Right forelimb (tissue), 1 donor: ENCODE measurements at places on chromosomes 12 and 14.

DNA sequence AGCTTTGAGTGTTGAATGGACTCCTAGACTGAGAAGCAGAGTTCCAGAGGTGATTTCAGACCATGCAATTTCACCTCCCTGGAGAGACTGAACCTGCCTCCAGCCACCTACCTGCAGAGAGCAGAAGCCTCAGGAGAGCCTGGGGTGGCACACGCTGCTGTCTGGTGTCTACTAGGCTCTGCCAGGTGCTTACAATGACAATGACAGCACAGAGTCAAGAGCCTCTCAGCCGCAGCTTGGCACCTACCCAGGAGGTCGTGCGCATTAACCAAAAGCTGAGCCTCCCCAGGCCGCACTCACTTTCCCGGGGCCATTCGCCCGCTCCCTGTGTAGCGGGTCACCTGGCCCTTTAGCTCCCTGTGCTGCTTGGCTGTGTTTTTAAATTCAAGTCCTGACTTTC is 63.2 kb downstream of the TESC start:
- DNase-seq: no peak

DNA sequence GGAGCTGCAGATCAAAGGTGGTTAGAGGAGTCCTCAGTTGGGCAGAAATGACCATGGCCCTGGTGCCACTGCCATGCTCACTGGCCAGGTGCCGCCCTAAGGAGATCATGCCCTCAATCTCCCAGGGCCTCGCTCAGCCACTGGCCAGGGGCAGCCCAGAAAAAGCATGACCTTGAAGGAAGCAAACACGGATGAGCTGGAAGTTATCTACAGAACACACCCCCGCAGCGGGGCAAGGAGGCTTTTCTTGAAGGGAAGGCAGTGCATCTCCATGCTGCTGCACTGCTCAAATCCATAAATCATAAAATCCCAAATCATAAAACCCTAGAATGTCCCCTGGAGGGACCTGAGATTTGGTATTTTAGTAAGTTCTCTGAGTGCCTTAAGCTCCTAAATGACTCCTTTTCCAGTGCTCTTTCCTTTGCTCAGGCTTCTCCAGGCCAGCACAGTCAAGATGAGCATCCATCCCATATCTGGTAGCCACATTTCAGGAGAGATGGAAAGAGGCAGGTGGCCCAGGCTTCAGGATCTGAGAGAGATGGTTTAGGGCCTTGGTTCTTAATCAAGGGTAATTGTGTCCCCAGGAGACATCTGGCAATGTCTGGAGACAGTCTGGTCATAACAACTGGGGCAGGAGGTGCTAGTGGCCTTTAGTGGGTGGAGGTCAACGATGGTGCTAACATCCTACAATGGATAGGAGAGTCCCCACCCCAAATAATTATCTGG is 217.3 kb downstream of the RBM19 start:
- no peak for DNase-seq

DNA sequence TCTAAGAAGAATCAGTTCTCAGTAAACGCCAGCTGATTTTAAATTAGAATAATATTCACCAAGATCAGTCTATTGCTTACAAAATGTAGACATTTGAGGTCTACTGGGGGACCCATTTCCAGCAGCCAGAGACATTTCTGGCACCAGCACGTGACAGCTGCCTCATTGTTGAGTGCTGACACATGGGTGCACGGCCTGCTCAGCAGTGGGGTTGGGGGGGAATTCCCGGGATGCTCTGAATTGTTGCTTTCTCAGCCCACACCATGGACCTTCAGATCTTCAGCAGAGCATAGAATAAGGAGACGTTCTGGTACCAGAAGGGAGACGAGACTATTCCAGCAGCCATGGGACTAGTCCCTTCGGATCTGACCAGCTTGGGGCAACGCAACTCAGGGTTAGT is 18.3 kb downstream of the PLEKHG7 start:
- no peak for DNase-seq

GRCh38 chr14:26820138-26820537 is 222.3 kb upstream of the NOVA1 start:
- DNase-seq: no peak

- DNase-seq: no peak
Measured at GRCh38 chr12:85277900-85278597, 2.0 kb upstream of the ALX1 start.
